ENCODE measurements at places on chromosomes 7 and 10.

DNA sequence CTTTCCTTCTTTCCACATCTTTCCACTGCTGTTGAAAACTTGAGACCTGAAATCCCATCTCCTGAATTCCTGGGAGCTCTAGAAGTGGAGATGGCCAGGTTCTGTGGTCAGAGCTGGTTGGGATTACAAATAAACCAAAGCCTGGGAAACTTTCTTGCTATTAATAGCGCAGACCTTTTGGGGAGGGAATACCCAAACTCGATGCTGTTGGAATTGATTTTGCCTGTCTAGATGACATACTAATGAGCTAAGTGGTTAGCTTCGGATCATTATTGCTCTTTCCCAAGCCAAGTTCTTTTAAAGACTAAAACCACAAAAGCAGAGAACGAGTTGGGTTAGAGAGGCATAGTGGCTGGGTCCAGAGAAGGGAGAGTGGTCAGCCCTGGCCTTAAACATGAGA, 76.6 kb downstream of the TCF7L2 start:
- DNase-seq = no peak

DNA sequence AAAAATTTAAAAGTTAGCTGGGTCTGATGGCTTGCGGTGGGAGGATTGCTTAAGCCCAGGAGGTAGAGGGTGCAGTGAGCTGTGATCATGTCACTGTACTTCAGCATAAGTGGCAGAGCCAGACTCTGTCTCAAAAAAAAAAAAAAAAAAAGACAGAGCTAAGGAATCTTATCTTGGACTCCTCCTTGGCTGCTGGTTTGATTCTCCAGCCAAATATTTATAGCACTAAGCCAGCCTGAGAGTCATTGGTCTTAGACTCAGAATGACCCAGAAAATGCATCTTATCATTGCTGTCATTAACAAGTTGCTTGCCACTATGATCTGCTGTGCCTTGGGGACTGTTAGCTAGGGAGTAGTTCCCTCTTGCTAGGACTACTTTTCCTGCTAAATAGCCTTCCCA, 164.7 kb downstream of the GNAT3 start:
- DNase-seq = no peak

DNA sequence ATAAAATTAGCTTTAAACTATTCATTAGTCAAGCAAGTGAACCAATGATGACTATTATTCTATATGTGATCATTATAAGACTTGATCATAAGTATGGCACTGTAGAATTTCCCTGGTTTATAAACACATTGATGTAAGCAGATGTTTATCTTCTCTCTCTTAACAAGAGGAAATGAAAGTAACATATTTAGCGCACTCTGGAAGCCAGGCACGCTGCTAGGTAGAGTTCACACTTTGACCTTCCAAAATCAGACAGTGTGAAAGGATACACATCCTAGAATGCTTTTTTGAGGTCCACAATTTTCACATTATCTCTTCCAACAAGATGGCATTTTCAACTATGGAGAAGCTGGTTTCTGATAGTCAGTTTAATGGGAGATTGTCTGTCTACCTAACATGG, 529.4 kb upstream of the IGFBP3 start:
- no peak for DNase-seq

DNA sequence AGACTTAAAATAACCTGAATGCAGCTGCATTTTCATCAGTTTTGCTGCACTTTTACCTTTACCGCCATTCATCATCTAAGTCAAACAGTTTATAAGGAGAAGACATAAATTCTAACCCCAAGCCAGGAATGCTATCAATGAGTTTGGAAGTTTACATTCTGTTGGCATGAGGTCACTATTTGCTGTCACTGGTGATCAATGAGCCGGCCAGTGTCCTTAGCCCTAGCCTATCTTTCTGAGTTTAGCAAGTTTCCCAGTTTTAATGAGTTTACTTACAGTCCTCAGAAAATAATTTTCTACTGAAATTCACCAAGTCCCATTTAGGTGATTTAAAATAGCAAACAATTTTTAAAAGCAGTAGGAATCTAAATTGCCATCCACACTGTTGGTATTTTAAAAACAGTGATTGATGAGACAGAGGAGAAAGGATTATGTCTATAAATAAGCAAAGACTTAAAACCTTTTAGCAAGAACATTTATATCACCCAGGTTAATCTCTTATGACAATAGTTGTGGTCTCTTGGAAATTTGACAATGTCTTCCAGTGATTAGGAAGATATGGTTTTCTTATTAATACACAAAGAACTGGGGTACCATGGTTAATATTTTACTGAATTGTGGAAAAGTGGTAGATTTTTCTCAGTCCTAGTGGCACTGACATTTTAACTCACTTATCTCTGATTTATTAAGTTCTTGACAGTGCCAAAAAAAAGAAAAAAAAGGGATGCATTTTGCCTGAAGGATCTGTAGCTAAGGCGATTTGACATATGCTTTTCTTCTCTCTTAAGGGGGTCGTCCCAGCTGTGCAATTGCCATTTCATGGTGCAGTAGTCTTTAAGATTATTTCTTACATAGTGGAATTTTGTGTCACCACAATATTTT, 443.4 kb upstream of the ANKRD30A start:
- DNase-seq = no peak

DNA sequence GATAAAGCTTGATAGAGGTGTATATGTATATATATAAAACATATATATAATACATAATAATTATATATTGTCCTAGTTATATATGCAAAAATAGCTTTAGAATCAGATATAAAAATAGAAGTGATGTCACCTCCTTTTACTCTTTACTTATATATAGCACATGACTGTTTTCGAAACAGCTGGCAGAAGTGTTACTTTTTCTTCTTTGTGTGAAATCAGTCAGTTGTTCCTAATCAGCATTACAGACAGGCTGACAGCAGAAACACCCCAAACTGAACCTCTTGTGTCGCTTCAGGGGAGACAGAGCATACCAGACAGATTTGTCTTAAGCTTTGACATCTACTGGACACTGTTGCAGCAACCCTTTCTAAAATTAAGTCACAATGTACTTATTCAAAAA, 684.9 kb upstream of the CELF2 start:
- no peak for DNase-seq

DNA sequence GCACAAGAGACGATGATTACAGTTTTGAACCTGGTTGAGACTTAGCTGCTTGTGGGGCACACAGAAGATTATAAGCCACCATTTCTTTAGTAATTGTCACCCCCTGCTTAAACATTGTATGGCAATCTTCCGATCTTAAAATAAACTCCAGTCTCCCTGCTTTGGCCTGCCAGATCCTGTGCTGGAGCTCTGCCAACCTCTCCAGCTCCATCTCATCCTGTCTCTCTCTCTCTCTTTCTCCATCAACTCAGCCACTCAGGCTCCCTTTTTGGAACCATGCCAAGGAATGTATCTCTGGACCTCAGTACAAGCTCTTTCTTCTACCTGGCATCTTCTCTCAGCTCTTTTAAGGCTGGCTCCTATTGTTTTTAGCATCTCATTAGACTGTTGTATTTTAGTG, 1053.2 kb downstream of the REEP3 start:
- DNase-seq = no peak

DNA sequence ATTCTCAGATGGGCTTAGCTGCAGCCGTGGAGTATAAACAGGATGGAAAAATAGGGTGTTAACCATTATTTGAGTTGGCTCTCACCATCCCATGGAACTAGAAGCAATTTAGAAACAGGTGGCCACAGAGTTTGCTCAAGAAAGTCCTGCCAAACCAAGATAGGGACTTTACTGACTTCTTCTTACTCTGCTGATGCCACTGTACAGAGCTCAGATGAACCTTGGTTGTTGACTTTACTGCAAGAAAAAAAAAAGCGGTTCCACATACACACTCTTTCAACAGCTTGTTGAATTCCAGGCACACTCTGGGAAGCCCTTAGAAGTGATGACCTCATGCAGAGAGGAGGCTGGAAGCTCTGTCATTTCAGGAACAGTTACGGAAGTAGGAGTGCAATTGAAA, 753.4 kb downstream of the NRG3 start:
- DNase-seq = no peak

DNA sequence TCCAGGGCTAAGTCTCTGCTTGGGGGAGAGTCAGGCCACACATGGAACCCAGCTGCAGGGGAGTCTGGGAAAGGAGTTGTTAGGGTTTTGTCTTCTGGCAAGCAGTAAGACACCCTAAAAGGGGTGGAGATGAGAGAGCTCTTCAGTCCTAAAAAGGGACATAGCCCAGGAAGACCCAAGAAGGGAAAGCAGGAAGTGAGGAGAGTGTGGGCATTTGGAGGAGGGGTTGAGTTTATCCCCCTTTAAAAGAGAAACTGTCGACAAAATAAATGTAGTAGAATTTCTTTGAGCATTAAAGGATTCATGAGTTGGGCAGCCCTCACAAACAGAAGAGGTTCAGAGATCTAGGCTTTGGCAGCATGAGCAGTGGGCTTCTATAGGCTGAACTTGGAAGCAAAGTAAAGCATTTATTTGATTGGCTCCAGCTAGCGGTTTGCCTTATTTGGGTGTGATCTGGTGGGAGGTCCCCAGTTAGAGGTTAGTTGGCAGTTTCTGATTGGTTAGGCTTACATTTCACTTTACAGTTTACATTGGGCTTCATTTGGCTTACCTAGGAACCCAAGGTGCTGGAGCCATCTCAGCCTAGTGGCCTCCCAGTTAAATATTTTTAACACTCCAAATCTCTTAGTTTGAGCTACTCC, 246.7 kb downstream of the CAMK1D start:
- no peak for DNase-seq

DNA sequence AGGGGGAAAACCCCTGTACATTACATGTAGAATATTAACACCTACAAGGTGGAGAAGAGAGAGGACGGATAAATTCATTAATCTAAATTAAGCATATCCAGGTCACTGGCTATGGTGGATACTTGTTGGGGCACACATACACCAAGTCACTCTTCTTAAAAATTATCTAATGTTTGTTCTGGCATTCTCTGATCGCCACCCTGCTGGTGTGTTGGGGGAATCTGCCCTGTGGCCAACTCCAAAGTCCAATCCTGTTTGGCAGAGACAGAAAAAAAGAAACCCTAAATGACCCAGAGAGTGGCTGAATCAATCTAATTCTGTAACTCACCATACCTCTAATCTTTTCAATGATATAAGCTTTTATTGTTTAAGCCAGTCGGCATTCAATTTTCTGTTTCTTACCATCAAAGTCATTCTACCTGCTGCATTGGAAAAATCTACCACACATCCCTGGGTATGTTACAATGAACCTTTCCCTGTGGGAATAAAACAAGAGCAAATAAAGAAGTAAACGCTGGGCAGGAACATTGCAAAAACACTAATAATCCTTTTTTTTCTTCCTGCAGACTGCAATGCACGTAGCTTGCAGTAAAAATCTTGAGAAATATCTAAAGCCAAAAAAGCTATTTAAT, 34.2 kb downstream of the ELMO1 start:
- DNase-seq = no peak

- no peak for DNase-seq
These were observed 20.2 kb downstream of the CREB3L2 start for GRCh38 chr7:137981668-137982067.

GRCh38 chr10:79067241-79068202, 1.2 kb upstream of the ZMIZ1 start:
- peak; percentile 65 for DNase-seq

All from stimulated activated CD8-positive, alpha-beta memory T cell treated with anti-CD3 and anti-CD28 coated beads, Interleukin-2, amount 100 ng/mL, for 1 hour (primary cell).